ENCODE measurements at places on chromosomes 12 and 14.

GRCh38 chr12:1928439-1929121 is 10.1 kb upstream of the CACNA2D4 start:
- no peak for DNase-seq

GRCh38 chr12:45017916-45018315 is 33.0 kb downstream of the DBX2 start:
- no peak for DNase-seq

- DNase-seq, result no peak
Observed at GRCh38 chr14:88616697-88617096, 53.9 kb downstream of the ZC3H14 start.

- DNase-seq, result no peak
Observed at GRCh38 chr12:67364228-67364627, 95.1 kb downstream of the CAND1 start.
